ENCODE measurements at places on chromosomes 6 and 20.

- no peak for DNase-seq
These were observed 468.1 kb downstream of the CD83 start for GRCh38 chr6:14585689-14586088.

DNA sequence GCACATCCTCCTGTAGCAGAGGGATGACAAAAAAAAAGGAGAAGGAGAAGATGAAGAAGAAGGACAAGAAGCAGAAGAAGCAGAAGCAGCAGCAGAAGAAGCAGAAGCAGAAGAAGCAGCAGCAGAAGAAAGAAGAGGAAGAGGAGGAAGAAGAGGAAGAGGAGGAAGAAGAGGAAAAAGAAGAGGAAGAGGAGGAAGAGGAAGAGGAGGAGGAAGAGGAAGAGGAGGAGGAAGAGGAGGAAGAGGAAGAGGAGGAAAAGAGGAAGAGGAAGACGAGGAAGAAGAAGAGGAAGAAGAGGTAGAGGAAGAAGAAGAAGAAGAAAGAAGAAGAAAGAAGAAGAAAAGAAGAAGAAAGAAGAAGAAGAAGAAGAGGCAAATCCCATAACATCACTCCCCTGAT lies 35.0 kb upstream of the AHI1 start:
- no peak for DNase-seq

DNA sequence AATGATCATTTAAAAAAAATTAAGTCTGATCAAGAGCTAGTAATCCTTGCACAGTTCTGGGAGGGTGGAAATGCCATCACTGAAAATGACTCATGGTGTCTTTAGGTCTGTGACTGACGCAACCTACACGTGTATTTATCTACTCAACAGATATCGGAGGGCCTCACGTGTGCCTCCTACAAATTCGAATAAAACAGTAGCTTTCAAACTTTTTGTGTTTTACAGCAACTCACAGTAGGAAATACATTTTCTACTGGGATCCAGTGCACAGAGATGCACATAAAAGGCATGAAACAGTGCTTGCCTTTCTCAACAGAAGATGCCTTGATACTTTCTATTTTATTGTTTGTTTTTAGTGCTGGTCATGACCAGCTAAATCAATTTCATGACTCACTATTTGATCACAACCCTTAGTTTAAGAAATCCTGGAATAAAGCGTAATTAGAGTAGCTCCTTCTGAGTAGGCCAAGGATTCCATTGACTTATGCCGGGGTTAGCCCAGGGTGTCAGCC lies 210.0 kb upstream of the SNX9 start:
- DNase-seq: no peak

- DNase-seq: no peak
These were observed 14.9 kb downstream of the MICA start for GRCh38 chr6:31418251-31418650.

- no peak for DNase-seq
These were observed 75.7 kb upstream of the OPRM1 start for GRCh38 chr6:153963352-153963751.

DNA sequence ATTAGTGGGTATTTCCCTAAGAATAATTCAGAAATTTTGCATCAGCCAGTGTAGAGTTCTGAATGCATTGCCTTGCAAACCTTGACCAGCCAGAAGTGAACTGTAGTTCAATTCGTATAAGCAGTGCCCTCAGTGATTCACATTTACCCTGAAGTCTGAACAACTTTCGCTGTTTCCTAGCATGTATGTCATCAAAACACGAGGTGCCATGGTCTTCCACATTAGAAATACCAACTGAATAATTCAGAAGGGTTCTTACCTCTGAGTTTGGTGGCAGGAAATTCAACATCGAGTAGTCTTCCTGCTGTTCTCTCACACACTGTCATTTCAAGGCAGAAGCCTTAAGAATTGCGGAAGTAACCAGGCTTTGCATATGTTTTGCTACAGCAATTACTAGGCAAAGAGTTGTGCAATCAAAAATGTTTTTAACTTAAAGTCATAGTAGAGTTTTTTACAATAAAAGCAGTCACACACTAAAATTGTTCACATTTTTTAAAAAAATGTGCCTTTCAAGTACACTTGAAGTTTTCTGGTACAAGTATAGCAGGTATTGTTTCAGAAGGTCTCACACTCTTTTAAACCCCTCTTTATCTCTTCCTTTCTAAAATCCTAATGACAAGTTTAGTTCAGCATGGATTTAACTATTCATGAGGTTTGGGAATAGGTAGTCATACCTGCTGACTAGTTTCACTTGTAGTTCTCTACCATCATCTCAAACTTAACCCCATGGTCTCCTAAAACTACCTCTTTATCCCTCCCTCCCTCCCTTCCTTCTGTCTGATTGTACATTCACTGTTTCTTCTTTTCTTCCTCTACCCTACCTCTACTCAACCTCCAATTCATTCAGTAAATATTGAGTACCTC lies 118.3 kb downstream of the STXBP5 start:
- DNase-seq: peak; percentile 52

- no peak for DNase-seq
These were observed 350.1 kb upstream of the TSHZ2 start for GRCh38 chr20:52622081-52622480.

- DNase-seq: no peak
These were observed 101.2 kb downstream of the TTLL2 start for GRCh38 chr6:167426084-167426483.

DNA sequence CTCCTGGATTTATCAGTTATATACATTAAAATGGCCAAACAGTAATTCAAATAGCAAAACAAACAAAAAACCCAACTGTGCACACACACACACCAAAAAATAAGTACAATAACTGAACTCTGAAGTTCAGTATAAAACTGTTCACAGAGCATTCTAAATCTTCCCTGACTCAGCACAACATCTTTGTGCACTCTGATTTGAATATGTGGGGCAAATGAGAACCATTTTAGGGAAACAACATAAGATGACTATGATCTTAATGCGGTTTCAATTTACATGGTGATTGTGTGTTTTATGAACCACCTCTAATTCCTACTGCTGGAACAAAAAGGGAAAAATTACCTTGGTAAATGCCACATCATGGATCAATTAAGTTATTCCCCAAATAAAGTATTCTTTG lies 41.7 kb downstream of the PLAGL1 start:
- no peak for DNase-seq

- no peak for DNase-seq
These were observed 10.0 kb upstream of the PFDN4 start for GRCh38 chr20:54197621-54198604.

- DNase-seq: no peak
These were observed 70.2 kb upstream of the EEF1E1 start for GRCh38 chr6:8172530-8172929.

DNA sequence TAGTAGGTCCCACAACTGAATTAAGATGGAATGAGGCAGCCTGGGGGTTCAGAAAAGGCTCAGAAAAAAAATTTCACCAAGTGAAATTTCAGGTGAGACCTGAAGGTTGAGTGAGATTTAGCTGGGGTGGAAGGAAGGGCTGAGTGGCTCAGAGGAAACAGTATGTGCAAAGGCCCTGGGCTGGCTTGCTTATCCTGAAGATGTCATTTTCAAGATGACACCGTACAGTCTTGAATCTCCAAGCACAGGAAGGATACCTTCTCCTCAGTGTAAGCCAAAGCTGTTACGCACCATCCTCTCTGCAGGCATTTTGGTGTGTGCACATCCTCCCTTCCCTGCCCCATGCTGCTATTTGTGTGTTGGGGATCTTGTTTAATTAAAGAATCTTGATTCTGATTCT lies 43.0 kb upstream of the RANBP9 start:
- DNase-seq: no peak

DNA sequence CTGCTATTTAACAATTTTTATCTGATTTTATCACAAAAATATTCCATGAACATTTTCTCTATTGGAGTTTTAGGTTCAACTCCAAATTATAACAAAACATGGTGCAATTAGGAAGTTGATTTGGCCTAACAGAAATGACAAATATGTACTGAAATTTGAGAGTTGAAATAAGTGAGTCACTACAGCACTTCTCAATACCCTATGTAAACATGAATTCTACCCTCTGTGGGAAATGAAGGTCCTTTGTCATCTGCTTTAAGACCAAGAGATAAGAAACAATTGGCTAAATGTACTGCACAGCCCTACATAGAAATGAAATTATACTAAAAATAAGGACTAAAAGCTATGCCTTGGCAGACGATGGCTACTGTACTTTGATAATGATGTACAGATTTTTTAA lies 86.2 kb upstream of the BEND6 start:
- no peak for DNase-seq

DNA sequence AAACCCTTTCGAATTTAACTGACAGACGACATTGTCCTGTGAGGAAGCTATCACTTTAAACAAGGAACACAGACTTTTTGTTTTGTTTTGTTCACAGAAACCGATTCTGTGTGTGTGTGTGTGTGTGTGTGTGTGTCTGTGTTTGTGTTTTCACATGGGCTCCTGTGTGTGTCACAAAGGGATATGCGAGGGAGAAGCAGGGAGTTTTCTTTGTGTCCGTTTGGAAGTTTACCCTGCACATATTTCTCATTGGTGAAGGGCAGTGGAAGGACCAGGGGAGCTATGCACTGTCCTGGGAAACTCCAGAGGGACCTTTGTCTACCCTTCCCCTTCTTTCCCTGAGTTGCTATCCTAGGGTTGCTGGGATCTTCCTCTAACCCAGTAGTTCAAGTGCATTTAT lies 17.7 kb downstream of the POM121L2 start:
- DNase-seq: no peak

GRCh38 chr6:153625089-153625488 lies 414.0 kb upstream of the OPRM1 start:
- no peak for DNase-seq

- no peak for DNase-seq
These were observed 203.3 kb downstream of the PREX1 start for GRCh38 chr20:48624315-48625020.

DNA sequence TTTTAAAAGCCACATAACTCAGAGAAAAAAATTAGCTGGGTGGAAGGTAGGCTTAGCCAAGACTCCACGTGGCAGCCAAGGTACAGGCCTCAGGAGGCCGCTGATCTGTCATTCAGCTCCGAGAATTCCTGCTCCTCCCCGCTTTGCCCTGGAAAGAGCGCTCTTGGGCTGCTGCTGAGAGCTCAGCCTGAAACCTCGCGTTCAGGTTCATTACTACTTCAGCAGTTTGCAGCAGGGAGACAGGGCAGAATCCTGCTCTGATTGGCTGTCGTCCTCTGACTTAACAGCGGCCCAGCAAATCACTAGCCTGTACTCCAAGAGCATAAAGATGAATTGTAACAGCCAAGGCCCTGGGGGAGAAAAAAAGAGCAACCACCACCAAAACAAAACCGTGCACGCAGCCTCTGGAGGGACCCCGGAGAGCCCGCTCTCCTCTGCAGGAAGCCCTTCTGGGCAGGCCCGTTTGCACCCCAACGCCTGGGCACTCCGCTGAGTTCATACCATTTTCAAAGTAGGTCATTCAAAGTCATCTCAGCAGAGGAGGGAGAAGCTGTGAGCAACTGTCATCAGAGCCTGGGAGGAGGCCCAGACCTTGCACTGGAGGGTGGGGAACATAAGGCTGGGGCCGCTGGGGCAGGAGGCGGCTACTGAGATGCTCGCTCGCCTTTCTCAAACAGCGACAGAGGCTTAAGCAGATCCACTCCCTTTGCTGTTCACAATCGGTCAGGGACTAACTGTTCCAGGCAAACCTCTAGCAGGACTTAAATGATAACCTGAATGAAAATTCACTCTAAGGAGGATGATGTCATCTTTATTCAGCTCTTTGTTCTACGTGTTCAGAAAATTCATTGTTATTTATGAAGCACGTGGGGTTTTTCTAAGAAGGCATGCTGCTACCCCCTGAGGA lies 42.3 kb upstream of the ATXN1 start:
- no peak for DNase-seq

GRCh38 chr6:160461641-160462040 lies 113.5 kb downstream of the SLC22A3 start:
- DNase-seq: no peak

DNA sequence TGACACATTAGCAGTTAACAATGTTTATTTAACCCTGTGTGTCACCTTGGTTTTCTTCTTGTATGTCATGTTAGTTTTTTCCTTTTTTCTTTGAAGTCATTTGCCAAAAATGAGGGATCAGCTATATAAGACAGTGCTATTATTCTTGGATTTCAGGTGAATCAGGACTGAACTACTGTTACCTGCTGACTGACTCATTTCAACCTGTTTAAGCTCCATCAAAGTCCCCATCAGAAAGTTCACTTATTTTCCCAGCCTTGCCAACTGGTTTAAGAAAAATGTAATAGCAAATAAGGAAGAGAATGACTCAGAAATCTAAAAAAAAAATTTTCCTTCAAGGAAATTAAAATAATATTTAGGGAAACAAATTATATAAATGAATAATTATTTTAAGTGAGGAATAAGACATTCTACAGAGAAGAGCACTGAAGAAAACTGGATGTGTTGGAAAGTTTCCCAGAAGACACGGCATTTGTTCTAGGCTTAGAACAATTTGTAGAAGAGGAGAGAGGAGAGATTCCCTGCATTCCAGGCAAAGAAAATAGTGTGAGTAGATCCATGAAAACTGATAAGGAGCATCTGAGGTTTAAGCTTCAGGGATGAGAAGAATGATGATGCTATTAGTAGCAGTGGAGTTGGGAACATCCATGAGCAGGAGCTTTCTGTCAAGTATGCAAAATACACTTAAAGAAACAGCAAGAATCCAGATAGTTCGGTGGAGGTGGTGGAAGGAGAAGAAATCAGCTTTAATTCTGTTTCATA lies 84.9 kb upstream of the SIM1 start:
- no peak for DNase-seq

- DNase-seq: no peak
These were observed 146.8 kb downstream of the CDC5L start for GRCh38 chr6:44534291-44534690.

GRCh38 chr6:135904666-135905065 lies 53.2 kb downstream of the PDE7B start:
- DNase-seq: no peak

GRCh38 chr6:30719356-30719755 lies 796 bp upstream of the TUBB start:
- no peak for DNase-seq

DNA sequence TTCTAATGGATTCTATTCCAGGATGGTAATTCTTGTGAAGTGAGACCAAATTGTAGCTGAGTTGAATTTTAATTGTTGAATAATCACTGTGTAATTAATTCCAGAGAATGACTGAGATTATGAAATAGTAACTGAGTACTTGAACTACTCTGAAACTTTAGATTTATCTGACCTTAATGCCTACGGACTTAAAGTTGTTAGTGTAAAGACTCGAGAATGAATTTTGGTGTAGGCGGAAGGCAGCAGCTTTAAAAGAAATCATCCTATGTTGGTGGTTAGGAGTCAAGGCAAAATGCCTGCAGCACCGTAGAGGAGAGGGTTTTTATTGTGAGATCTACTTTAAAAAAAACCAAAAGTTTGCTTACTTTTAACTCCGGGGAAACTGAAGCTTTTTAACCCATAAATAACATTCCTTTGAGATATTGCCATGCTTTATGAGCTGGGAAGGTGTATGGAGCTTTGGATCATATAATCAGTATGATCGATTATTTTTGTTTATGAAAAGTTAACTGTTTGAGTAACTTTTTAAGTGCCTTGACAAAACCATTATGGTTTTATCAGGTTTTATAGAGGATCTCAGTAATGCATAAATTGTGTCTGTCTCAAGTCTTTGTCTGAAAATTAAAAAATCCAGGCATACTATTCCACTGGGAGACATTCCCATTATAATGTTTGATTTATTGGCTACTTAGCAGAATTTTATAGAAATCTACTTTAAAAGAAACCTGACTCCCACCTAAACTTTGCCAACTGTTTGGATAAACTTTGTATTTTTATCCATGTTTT lies 46.1 kb downstream of the MYO6 start:
- no peak for DNase-seq

GRCh38 chr20:13868331-13868730 lies 83.5 kb downstream of the NDUFAF5 start:
- no peak for DNase-seq

- no peak for DNase-seq
These were observed 25.4 kb upstream of the C20orf144 start for GRCh38 chr20:33636776-33637175.
